ENCODE measurements at places on chromosomes 4 and X. TPM values are rescaled to one million over a fixed set of nuclear protein-coding genes. Genes with fewer than 3 reads are reported as not detected.

Gene NLRP2B
- not detected for total RNA-seq

Gene CLIC2
- total RNA-seq = 0.51 TPM

Gene RAB40AL
- total RNA-seq = not detected

Gene MGARP
- total RNA-seq = 16.0 TPM

Gene FRAS1
- 53.8 TPM for total RNA-seq

Gene CABS1
- not detected for total RNA-seq

Gene TSPAN7
- total RNA-seq = not detected

Gene SPACA5
- not detected for total RNA-seq

Gene NAA10
- total RNA-seq = 89.0 TPM

Gene VSIG4
- total RNA-seq = not detected

Gene FAT4
- total RNA-seq = 18.3 TPM

Gene MRPS18C
- total RNA-seq = 14.1 TPM

Gene ARSJ
- total RNA-seq = 12.4 TPM

Gene PRICKLE3
- 15.0 TPM for total RNA-seq

Gene BBS12
- total RNA-seq = 5.0 TPM

Gene PNMA6A
- total RNA-seq = 2.0 TPM

Gene GLOD5
- not detected for total RNA-seq

Gene SPANXN3
- not detected for total RNA-seq

Gene PCDH10
- 1.5 TPM for total RNA-seq

Gene MAGEA4
- not detected for total RNA-seq

Gene SLC25A53
- 3.6 TPM for total RNA-seq

Gene NOX1
- total RNA-seq = 0.47 TPM

Gene MAOA
- total RNA-seq = 105 TPM

Gene ERAS
- total RNA-seq = not detected

Gene SPATA4
- total RNA-seq = not detected

Gene RXFP1
- 0.12 TPM for total RNA-seq

Gene MND1
- total RNA-seq = 1.9 TPM

Gene HHIP
- 8.8 TPM for total RNA-seq

Gene RTL9
- total RNA-seq = 0.51 TPM

Gene RASSF6
- total RNA-seq = not detected

Gene DGAT2L6
- not detected for total RNA-seq

Gene RIBC1
- 0.17 TPM for total RNA-seq

Gene ACE2
- not detected for total RNA-seq

Gene USP11
- 30.3 TPM for total RNA-seq

Gene DGKK
- total RNA-seq = not detected

Gene CA5B
- total RNA-seq = 1.2 TPM

Gene VCX3A
- total RNA-seq = not detected

Gene F11
- total RNA-seq = not detected

Gene ATP1B4
- total RNA-seq = not detected

Gene PAPSS1
- total RNA-seq = 41.5 TPM

Gene GSPT2
- 5.1 TPM for total RNA-seq

Gene PNMA6F
- not detected for total RNA-seq

Gene BANK1
- total RNA-seq = not detected

Gene CNOT6L
- total RNA-seq = 4.8 TPM

Gene SLC2A9
- 2.6 TPM for total RNA-seq

Gene SORCS2
- total RNA-seq = 0.58 TPM

Gene IL3RA
- total RNA-seq = not detected

Gene GAGE12F
- total RNA-seq = not detected

Gene TMPRSS11E
- not detected for total RNA-seq

Gene TKTL1
- total RNA-seq = not detected
